ENCODE measurements at places on chromosomes 2 and 18. TPM values are rescaled to one million over a fixed set of nuclear protein-coding genes. Genes with fewer than 3 reads are reported as not detected.
A peak's percentile ranks its signal among the peaks of the same experiment; 100 is the strongest.

The MYO5B gene
- 7.2 TPM for total RNA-seq

DNA sequence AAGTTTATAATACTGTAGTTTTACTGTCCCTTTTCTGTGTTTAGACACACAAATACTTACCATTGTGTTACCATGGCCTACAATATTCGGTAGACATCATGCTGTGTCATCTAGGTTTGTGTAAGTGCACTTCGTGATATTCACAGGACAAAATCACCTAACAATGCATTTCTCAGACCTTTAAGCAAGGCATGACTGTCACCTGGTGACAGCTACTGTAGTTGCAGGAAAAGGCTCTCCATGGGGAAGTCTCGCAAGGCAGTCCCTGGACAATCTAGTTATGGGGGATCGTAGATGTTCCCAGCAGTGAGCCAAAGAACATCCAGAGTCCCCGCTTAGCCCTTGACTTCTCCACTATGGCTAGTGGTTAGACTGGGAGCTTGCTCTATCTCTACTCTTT is 73.1 kb downstream of the EIF2AK3 start:
- no peak for DNase-seq

DNA sequence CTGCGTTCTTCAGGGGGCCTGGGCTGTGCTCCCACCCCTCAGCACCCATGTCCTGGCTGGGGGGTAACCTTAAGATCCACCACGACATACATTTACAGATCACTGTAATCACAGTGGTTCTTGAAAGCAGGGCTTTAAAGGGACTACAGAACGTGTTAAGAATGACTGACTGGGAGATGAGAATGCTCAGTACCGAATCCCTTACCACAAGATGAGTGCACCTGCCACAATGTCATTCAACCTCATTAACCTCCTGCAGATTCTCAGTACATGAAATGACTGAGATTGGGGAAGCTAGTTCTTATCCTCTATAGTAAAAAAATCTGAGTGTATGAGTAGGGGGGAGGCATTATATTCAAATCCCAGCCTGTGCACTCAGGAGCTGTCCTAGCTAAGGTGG is 10.5 kb upstream of the PIEZO2 start:
- DNase-seq = no peak

- no peak for DNase-seq
These were observed 2.2 kb upstream of the IWS1 start for GRCh38 chr2:127528487-127528886.

DNA sequence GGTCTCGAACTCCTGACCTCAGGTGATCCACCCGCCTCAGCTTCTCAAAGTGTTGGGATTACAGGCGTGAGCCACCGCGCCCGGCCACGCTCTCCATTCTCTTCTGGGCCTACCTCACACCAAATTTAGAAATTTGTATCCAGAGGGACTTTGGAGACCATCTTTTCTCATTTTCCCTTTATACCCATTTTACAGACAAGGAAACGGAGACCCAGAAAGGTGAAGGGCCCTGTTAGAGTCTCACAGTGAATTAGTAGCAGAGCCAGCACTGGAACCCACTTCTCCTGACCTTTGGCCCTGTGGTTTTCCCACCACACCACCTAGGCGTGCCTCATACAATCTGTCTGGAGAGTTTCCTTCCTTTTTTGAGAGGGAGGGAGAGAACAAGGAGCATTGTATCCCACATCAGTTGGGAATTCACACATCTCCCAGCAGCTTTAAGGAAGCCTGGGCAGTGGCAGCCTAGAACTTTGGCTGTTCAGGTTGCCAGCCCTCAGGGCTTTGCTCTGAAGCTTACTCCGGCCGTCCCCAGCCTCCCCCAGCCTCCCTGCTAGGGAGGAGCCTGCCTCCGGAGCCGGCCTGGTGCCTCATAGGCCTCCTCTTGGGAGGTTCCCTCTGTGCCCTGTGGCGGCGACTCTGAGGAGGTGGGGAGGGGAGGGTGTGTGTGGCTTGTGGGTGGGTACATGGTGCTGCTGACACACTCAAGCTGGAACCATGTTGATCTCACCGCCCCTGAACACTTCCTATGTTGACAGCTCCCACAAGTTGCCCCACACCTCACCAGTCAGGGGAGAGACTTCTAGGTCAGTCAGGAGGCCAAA is 13.8 kb downstream of the FOSL2 start:
- DNase-seq = peak; percentile 69

DNA sequence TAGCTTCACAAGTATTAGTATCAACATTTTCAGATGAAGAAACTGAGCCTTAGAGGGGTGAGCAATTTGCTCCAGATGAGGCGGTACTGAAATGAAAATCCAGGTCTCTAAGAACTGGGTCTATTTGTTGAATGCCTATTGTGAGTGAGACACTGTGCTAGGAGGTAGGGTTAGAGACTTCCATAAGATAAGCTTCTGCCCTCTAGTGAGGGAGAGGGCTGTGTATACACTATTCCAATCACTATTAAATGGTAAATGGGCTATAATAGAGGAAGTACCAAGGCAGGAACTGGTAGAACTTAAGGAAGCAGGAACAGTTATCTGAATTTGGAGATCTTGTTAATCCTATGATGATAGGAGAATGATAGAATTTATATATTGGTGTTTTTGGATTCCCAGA is 23.6 kb upstream of the GLS start:
- DNase-seq = no peak

The MPP4 gene
- total RNA-seq = 2.9 TPM

- peak; percentile 8 for DNase-seq
These were observed 446.9 kb upstream of the NRP2 start for GRCh38 chr2:205235434-205235833.

- DNase-seq = no peak
These were observed 84.1 kb upstream of the RASGRP3 start for GRCh38 chr2:33392366-33392765.

GRCh38 chr18:34039201-34039600 is 185.5 kb downstream of the NOL4 start:
- no peak for DNase-seq

The MC2R gene
- not detected for total RNA-seq

DNA sequence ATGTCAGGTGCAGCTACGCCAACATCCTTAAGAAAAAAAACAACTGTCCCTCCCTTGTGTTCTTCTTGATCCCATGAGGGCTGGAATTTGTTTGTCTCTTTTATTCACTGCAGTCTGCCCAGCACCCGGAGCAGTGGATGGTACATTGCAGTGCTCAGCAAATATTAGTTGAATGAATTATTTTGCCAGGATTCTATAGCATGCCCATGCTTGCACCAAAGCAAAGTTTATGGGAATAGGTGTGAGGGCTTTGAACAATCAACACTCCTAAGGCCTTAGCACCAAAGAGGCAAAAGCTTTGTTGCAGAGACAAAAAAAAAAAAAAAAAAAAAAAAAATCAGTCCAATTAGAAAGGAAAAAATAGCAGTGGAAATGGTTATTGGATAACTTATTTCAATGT is 28.7 kb upstream of the DCC start:
- DNase-seq = no peak

DNA sequence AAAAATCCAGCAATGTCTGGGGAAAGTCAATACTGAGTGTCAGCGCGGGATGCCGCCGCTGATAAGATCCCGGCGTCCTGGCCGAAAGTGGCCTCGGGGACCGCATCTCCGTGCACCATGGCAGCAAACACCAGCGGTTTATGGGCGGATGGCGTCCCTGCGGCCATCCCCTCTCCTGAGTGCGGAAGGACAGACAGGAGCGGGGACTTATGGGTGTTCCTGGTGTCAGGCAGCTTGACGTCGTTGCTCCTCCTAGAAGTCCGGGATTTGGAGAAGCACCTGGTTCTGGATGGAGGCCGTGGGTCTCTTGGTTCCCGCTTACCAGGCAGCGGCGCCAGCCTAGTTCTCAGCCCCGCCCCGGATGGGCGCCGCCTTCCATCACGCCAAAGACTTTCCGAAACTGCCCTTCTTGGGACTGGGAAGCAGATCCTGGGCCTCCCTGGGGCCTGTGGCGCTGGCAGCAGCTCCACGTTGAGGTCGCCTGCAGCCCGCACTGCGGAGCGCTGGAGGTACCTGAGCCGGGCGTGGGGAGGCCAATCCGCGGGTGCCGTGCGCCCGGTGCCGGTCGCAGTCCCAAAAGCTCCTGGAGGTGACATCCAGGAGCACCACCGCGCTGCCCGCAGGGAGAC is 119.1 kb downstream of the CCDC74A start:
- no peak for DNase-seq

The PLEK gene
- total RNA-seq = not detected

- peak; percentile 77 for DNase-seq
These were observed 70.5 kb downstream of the FAM168B start for GRCh38 chr2:131022731-131023130.

DNA sequence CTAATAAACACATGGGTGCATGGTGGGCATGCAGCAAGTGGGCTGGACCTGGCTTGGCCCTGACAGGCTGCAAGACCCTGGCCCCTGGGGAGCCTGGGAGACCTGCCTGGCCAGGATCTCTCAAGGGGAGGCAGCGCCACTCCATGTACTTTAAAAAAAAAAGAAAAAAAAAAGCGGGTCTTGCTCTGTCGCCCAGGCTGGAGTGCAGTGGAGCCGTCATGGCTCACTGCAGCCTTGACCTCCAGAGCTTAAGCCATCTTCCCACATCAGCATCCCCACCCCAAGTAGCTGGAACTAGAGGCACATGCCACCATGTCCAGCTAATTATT is 29.5 kb upstream of the SEMA4C start:
- no peak for DNase-seq

GRCh38 chr2:70767079-70767698 is 811 bp downstream of the ADD2 start:
- DNase-seq = no peak

- no peak for DNase-seq
These were observed 145.0 kb downstream of the TMX3 start for GRCh38 chr18:68569936-68570335.

- DNase-seq = no peak
These were observed 15.7 kb downstream of the CCBE1 start for GRCh38 chr18:59681521-59682004.

DNA sequence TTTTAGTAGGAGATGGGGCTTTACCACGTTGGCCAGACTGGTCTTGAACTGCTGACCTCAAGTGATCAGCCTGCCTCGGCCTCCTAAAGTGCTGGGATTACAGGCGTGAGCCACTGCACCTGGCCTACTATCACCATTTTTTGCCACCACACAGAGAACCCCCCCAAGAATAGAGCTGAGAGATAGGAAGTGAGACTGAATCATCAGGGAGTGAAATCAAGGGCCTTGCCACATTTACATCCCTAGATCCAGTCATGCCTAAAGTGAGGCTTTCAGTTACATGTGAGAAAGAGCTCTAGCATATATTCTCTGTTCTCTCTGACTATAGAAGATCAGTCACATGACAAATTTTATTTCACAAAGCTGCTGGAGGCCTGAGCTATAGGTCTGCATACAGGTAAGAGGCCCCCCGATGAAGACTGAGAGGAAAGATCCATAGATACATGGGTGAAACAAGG is 28.0 kb upstream of the KCMF1 start:
- DNase-seq = no peak

The EGR4 gene
- total RNA-seq = not detected
